ENCODE measurements at places on chromosomes 12 and 14. TPM values are rescaled to one million over a fixed set of nuclear protein-coding genes. Genes with fewer than 3 reads are reported as not detected.

DNA sequence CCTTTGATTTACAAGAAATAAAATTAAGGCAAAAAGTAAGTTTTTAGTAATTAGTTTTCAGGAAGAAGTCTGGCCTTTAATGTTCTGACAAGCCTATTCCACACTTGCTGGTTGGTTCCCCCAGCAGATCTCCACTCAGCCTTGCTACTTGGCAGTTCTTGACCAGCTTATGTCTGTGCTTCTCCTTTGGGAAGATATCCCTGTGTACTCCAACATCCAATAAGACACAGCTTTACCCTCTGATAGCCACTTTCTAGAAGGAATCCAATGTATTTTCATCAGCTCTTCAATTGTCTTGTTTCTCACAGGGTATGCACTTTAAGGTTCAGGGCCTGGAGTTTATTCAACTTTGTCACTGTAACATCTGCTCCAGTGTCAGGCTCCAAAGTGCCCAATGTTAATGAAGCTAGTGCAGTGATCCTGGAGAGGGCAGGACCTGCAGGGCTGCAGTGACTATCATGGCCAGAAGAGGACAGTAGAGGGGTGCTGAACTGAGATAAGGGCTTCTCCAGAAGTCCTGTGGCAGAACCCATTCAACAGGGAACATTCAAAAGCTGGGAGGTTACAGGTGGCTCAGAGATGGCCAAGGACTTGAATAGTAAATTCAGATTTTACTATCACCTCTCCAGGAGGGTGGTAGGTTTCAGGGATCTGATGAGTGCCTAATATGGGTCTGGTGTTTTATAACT is 22.9 kb downstream of the JKAMP start:
- H3K27me3 ChIP-seq = no peaks in the 10 kb centered on the region
- H3K36me3 ChIP-seq = no peaks in the 10 kb centered on the region
- no peaks in the 10 kb centered on the region for H3K4me1 ChIP-seq
- H3K4me3 ChIP-seq = no peak overlapping the region

GRCh38 chr12:52495389-52495788 is 2.3 kb upstream of the KRT6A start:
- no peaks in the 10 kb centered on the region for H3K4me1 ChIP-seq
- H3K27ac ChIP-seq = no peak overlapping the region
- H3K4me3 ChIP-seq = no peak overlapping the region
- DNase-seq = no peak
- no peaks in the 10 kb centered on the region for H3K36me3 ChIP-seq

The HOXC5 gene
- 3.6 TPM for total RNA-seq

GRCh38 chr12:124381456-124382296 is 86.8 kb downstream of the RFLNA start:
- H3K27me3 ChIP-seq = no peaks in the 10 kb centered on the region
- H3K27ac ChIP-seq = peak overlapping the region; percentile 93
- no peaks in the 10 kb centered on the region for H3K36me3 ChIP-seq
- peaks cover 18% of the 10 kb centered on the region for H3K4me1 ChIP-seq
- DNase-seq = peak; percentile 95

DNA sequence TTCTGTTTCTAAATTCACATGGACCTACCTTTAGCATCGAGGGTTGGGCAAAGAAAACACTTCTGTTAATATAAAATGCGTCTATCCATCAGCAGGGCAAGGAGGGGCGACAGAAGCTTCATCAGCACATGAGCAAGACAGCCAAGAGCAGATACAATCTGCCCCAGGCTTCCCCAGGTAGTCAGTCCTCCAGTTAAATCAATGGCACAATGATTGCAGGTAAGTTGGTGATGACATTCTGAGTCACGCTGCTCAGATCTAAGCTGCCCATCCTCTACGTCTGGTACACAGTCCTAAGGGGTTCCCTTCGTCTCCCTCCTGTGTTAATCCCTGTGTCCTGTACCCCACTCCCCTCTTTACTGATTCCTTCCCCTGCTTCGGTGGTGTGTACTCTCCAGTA is 38.8 kb downstream of the MAP3K9 start:
- no peak overlapping the region for H3K27ac ChIP-seq
- no peaks in the 10 kb centered on the region for H3K27me3 ChIP-seq
- no peak for DNase-seq
- H3K4me3 ChIP-seq = no peak overlapping the region
- H3K36me3 ChIP-seq = no peaks in the 10 kb centered on the region

The DPY19L2 gene
- 25.5 TPM for total RNA-seq

- peak; percentile 36 for DNase-seq
- peaks cover 23% of the 10 kb centered on the region for H3K4me1 ChIP-seq
- H3K4me3 ChIP-seq = no peak overlapping the region
- no peaks in the 10 kb centered on the region for H3K36me3 ChIP-seq
Measured at GRCh38 chr14:81517798-81518398, 15.8 kb downstream of the SEL1L start.

- H3K4me1 ChIP-seq = no peaks in the 10 kb centered on the region
- no peaks in the 10 kb centered on the region for H3K36me3 ChIP-seq
- H3K27me3 ChIP-seq = no peaks in the 10 kb centered on the region
- no peak for DNase-seq
- no peak overlapping the region for H3K27ac ChIP-seq
Measured at GRCh38 chr12:116759783-116760621, 21.9 kb downstream of the RNFT2 start.
